Cortex of kidney (tissue), 1 donor: ENCODE measurements at places on chromosomes 13 and 19.

- DNase-seq, result no peak
Observed at GRCh38 chr19:12935071-12935470, 1.6 kb upstream of the FARSA start.

- no peak for DNase-seq
Observed at GRCh38 chr19:2618611-2619010, 83.9 kb downstream of the GNG7 start.

GRCh38 chr19:47686679-47687450 is 26.4 kb upstream of the EHD2 start:
- DNase-seq, result no peak

DNA sequence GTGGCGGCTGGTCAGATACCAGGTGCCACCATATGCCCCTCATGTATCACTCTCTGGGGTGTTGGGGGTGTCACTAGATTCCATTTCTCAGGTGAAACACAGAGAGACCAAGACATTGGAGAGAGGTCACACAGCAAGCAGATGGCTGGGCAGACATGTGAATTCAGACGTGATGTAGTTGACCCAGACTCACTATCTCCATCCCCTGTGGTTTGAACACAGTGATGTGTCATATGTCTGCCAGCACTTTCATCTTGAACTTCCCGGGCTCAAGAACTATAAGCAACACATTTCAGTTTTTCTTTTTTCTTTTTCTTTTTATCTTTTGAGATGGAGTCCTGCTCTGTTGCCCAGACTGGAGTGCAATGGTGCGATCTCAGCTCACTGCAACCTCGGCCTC is 16.1 kb upstream of the UPF1 start:
- no peak for DNase-seq

- no peak for DNase-seq
Observed at GRCh38 chr13:110850840-110851239, 64.0 kb downstream of the ANKRD10 start.

GRCh38 chr13:53197424-53197823 is 168.8 kb downstream of the OLFM4 start:
- no peak for DNase-seq

DNA sequence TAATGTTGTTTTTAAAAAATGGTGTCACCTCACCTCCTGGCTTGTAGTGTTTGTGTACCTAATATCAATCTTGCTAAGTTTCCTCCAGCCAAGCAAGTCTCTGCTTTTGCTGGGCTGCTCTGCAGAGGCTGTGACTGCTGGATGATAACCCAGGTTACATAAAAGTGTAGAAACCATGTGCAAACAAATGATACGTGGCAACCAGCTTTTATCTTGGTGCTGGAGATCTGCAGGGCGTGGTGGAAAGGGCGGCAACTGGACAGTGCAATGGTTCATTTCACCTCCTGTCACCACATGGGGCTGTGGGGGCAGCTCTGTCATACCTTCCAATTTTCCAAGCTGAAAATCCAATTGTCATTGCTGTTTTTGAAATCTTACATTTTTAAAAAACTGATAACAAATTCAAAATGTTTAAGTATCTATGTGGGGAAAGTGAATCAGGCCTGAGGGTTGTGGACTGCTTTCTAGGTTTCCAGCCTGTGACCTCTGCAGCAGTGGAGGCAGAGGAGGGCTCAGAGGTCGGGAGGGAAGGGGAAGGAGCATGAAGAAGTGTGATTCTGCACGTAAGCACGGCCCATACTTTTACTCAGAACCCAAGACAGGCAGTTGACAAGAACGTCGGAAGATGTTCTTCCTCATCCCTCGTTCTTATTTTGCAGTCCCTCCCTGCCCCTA is 9.7 kb downstream of the GPR42 start:
- DNase-seq, result no peak

DNA sequence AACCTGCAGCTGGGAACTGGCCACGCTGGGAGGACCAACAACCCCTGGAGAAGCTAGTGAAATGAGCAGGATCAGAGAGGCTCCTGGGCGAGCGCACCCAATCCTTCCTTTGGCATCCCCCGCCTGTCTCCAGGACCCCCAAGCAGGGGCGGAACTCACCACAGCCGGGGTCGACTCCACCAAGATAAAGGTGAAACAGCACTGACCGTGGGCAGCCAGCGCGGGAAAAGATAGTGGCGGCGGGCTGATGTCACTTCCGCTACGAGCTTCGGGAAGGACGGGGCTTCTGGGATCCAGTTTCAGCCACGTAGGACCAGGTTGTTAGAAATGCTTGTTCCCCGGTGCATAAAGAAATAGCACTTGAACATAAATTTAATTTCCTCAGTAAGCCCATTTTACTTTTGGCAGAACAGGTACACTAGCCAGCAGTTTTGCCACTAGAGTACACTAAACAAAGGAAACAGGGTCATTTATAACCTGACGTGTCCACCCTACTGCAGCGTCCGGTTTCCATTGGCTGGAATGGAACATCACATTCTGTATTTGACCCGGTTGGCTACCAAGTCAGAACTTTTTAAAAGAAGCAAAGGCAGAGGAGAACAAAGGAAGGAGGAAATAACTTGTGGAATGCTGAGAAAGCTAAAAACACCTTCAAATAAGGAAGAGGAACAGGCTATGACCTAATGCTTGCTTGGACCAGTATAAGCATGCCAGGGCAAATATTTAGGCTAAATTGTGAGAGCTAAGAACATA is 25.5 kb upstream of the ZNF562 start:
- DNase-seq, result no peak

GRCh38 chr13:35965226-35965927 is 165.8 kb downstream of the DCLK1 start:
- no peak for DNase-seq

- DNase-seq, result no peak
Observed at GRCh38 chr19:33957804-33958203, 161.1 kb downstream of the KCTD15 start.

DNA sequence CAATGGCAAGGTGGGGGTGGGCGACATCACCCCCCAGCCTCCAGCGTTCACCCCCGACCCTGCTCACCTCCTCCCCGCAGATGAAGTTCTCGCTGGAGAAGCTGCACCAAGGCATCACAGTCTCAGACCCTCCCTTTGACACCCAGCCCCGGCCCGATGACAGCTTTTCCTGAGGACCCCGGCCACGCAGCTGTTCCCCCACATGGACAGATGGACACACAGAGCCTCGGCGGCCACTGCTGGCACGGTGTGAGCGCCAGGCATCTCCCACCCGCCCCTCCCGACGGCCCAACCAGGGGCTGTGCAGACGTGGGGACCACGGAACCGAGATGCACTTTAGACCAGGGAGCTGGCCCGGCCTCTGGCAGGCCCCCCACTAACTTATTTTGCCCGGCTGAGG is 4.3 kb upstream of the SCN1B start:
- no peak for DNase-seq

DNA sequence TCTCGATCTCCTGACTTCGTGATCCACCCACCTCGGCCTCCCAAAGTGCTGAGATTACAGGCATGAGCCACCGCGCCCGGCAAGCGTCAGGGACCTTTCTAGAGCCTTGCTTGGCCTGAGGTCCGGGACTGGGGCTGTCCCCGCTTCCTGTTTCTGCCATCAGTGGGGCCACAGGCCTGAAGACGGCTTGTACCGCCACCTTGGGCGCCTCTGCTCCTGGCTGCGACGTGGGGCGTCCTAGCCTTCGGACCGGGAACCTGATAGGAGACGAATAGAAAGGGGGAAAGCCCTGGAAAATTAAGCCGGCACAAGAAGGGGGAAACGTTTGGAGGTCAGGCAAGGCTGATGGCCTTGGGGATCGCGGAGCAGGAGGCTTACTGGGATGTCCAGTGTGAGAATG is 35.1 kb downstream of the RNF6 start:
- no peak for DNase-seq

DNA sequence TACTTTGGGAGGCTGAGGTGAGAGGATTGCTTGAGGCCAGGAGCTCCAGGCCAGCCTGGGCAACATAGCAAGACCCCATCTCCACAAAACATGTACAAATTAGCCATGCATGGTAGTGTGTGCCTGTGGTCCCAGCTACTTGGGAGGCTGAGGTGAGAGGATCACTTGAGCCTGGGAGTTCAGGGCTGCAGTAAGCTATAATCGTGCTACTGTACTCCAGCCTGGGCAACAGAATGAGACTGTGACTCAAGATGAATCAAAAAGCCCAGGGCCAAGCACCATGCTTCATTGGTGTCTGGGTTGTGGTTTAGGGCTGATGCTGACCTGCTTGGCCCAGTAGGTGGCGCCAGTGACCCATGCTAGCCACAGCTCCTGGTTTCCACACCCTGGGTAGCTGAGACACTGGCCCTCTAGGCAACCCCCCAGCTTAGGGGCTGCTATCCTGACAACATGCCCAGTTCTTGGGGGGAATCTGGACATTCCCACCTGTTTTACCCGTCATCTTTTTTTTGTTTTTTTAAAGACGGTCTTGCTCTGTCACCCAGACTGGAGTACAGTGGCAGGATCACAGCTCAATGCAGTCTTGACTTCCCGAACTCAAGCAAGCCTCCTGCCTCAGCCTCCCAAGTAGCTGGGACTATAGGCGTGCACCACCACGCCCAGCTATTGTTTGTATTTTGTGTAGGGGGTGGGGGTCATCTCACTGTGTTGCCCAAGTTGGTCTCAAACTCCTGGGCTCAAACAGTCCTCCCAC is 5.5 kb downstream of the CCDC124 start:
- no peak for DNase-seq

- no peak for DNase-seq
Observed at GRCh38 chr19:22602631-22603272, 31.4 kb upstream of the ZNF492 start.

GRCh38 chr13:44385847-44386246 is 12.2 kb downstream of the SERP2 start:
- DNase-seq, result no peak

DNA sequence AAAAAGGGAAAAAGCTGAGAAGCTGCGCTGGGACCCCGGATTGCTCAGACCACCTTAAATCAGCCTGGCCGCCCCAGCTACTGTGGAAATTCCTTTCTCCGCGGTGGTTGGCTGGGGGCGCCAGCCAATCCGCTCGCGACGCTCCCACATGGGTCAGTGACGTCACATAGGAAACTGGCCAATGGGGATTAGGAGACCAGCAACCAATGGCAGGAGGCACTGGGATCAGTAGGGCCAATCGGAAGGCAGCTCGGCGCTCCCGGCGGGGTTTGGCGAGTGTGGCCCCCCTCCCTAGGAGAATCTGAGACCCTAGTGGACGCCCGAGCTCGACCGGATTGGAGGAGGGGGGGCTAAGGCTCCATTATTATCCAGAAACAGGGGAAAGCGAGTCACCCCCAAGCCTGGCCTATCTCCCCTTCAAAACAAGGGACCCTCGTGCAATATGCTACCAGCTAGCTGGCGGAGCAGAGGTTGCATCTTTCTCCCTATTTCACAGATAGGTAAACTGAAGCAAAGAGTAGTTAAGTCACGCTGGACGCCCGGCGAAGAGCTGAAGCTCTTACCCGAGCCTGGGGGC is 6.5 kb upstream of the TLE2 start:
- DNase-seq, result peak; percentile 59

DNA sequence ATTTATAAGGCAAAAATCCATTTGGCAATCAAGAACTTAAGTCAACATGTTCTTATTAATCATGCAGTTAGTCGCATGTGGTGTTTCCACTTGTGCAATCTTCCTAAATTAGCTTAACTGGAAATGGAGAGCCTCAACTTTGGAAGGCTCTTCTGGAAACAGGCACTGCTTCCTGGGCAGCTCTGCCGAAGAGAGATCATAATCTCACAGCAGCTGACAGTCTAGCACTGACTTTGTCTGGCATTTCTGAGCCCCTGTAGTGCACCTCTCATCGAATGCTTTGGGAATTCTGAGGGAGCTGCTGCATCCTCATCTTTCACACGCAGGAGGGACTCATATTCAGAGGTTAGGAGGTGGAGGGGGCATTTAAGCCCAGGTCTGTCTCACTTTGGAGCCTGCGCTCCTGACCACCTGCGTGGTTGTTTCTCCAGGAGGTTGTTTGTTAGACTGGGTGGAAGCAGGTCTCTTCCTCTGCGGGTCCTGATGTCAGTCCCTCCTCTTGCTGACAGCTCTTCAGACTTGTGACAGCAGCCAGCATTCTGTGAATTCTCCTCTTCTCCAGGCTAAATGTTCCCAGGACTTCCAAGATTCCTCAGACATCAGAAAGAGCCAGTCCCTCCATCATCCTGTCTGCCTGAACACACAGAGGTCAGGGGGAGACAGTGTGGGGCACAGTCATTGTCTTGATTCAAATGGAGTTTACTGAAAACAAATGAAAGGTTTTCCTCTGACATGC is 100.4 kb upstream of the GJB6 start:
- DNase-seq, result no peak

GRCh38 chr19:54252845-54253244 is 4.2 kb downstream of the LILRB5 start:
- DNase-seq, result no peak

DNA sequence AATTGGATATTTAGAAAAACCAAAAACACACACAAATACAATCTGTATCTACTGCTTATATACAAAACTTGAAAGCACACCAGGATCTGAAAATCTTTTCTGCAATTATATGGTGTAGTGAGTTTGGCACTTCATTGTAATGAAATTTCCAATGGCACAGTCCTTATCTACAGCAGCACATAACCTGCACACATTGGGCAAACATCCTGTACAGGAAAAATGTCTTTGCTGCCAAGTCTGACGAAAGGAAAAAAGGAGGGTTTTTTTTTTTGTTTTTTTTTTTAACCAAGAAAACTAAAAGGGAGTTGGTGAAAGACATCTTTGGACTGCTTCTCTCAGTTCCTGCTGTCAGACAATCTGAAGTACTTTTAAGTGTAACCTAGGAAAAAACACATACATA is 107.8 kb downstream of the FOXO1 start:
- DNase-seq, result no peak

DNA sequence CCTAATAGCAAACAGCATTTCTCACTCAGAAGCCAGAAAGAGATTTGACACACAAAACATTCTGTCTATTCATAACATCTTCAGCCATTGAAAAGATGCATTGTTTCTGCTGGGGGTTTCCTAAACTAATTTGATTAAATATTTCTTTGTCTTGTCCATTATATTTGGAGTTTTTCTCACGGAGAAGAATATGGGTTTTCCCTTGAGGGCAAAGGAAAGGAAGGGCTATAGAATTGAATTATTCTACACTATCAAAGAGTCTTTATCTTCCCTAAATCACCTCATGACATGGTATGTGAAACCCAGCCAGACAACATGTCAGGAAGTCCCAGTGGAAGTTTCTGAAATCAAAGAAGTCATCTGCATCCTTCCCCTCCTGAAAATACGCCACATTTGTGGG is 186.4 kb downstream of the SHISA2 start:
- DNase-seq, result no peak
